ENCODE measurements at places on chromosomes 13 and 19. TPM values are rescaled to one million over a fixed set of nuclear protein-coding genes. Genes with fewer than 3 reads are reported as not detected.

DNA sequence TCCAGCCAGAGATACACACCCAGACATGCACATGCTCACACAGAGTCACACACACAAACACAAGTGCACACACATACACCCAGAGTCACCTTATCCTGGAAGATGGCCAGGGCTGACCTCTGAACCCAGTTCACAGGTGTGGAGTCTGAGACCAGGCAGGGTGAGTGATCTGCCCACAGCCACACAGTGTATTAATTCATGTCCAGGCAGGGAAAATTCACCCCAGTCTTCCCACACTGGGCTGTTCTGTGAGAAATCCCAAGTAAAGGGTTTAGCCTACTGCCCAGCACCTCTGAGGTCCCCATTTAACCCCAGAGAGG is 2.0 kb downstream of the POU2F2 start:
- H3K4me3 ChIP-seq, result no peak overlapping the region
- no peak for DNase-seq
- H3K27me3 ChIP-seq, result no peaks in the 10 kb centered on the region
- H3K36me3 ChIP-seq, result no peaks in the 10 kb centered on the region
- H3K4me1 ChIP-seq, result peaks cover 66% of the 10 kb centered on the region

DNA sequence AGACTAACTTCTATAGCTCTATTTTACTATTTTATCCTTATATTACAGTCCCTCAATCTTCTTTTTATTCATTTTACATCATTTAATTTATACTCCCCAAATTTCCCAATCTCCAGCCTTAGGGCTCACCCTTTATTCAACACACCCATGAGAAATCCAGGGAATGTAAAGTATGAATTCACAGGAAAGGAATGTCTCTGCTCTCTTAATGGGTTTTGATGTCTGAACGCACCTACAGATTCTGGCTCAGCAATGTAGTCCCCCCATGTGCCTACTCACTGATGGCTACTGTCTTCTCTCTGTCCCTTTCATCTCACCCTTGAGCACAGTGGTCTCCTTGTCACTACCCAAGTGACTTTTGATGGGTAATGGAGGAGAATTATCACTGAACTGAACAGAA is 32.8 kb downstream of the TNFSF13B start:
- no peak for DNase-seq
- H3K4me1 ChIP-seq, result peaks cover 19% of the 10 kb centered on the region
- no peaks in the 10 kb centered on the region for H3K36me3 ChIP-seq
- H3K27ac ChIP-seq, result no peak overlapping the region
- no peak overlapping the region for H3K4me3 ChIP-seq

- H3K27ac ChIP-seq, result no peak overlapping the region
- no peak for DNase-seq
- H3K36me3 ChIP-seq, result peaks cover 28% of the 10 kb centered on the region
- H3K27me3 ChIP-seq, result no peaks in the 10 kb centered on the region
- peaks cover 42% of the 10 kb centered on the region for H3K4me1 ChIP-seq
Observed at GRCh38 chr19:4103080-4103433, 20.9 kb downstream of the MAP2K2 start.

DNA sequence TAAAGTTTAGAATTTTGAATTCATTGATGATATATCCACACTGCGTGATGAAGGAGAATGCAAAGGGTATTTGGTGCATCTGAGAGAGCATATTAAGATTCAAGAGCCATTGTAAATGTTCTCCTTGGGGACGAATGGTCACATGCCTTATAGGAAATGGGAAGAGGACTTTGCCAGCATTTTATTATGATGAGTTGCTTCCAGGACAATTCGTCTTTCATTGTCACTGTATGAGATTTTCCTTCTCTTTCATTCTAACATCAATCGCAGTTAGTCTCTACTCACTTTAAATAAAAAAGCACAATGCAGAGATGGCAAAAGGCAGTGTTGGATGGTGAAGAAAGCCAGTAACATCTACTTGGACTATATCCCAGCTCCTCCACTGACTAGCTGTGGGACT is 21.4 kb downstream of the WDFY2 start:
- no peaks in the 10 kb centered on the region for H3K27me3 ChIP-seq
- no peak for DNase-seq
- no peak overlapping the region for H3K4me3 ChIP-seq
- peaks cover 8% of the 10 kb centered on the region for H3K4me1 ChIP-seq
- no peak overlapping the region for H3K27ac ChIP-seq

- no peak overlapping the region for H3K27ac ChIP-seq
- H3K4me3 ChIP-seq, result no peak overlapping the region
- H3K4me1 ChIP-seq, result peaks cover 26% of the 10 kb centered on the region
- no peak for DNase-seq
- no peaks in the 10 kb centered on the region for H3K36me3 ChIP-seq
Observed at GRCh38 chr13:42466609-42467008, 107.3 kb upstream of the TNFSF11 start.

DNA sequence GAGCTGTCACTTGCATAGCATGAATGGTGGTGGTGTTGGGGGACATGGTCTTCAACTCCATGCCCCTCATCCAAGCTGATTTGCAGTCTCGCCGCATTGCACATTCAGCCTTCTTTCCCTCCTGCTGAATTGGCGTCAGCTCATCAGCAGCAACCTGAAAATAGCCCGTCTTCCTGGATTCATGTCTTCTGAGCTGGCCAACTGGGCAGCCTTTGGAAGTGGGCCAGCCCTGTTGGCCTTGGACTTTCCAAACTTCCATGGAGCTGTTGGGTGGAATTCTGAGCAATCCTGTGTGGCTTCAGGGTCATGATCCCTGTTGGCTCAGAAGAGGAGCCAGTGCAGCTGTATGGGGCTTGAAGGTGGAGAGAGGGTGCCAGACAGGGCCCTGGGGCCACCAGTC is 68.8 kb downstream of the ZNF536 start:
- H3K27ac ChIP-seq, result no peak overlapping the region
- H3K36me3 ChIP-seq, result no peaks in the 10 kb centered on the region
- H3K4me3 ChIP-seq, result no peak overlapping the region
- H3K4me1 ChIP-seq, result no peaks in the 10 kb centered on the region
- no peaks in the 10 kb centered on the region for H3K27me3 ChIP-seq

DNA sequence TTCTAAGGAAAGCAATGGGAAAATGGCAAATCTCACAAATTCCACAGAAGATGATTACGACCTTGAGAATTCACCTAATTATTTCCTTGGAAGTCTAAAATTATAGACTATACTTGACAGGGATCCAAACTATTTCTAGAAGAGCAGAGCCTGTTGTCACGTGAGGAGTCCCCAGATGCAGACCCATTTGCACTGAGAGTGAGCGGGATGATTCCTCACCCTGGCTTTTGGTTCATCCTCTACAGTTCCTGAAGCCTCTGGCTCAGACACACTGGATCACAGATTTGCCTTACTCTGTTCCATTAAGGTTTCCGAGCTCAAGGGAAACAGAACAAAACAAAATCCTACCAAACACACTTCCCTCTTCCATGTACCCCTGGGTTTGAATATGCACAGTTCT is 23.0 kb upstream of the CYSLTR2 start:
- no peaks in the 10 kb centered on the region for H3K27me3 ChIP-seq
- no peak for DNase-seq
- H3K36me3 ChIP-seq, result no peaks in the 10 kb centered on the region
- no peak overlapping the region for H3K27ac ChIP-seq
- no peak overlapping the region for H3K4me3 ChIP-seq

Gene IZUMO2
- not detected for total RNA-seq

DNA sequence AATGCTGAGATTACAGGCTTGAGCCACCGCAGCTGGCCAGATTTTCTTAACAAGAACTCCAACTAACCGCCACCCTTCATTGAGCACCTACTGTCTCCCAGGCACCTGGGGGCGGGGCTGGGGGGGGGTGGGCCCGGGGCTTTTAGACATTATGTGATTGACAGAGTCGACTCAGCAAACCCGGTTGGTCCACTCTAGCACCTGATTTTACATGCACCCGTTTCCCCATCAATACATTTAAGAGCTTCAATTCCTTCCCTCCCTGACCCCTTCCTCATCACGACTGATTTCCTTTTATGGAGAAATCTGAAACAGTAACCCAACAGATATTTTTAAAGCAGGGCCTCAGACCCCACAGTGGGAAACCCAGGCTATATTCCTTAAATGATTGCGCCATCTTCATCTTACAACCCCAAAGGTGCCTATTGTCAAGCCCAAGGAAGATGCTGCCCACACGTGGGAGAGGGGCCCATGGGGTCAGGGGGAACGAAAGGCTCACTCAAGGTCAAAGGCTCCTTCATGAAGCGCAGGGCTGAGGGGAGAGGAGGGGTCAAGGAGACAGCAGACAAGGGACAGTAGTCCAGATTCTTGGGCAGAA is 1.8 kb downstream of the INSR start:
- no peak overlapping the region for H3K4me3 ChIP-seq
- H3K27ac ChIP-seq, result no peak overlapping the region
- peaks cover 10% of the 10 kb centered on the region for H3K4me1 ChIP-seq
- no peaks in the 10 kb centered on the region for H3K36me3 ChIP-seq
- no peak for DNase-seq
- H3K27me3 ChIP-seq, result no peaks in the 10 kb centered on the region

Gene MAP1S
- total RNA-seq, result 64.9 TPM

Gene ATXN8OS
- total RNA-seq, result not detected

Gene FPR1
- total RNA-seq, result not detected

DNA sequence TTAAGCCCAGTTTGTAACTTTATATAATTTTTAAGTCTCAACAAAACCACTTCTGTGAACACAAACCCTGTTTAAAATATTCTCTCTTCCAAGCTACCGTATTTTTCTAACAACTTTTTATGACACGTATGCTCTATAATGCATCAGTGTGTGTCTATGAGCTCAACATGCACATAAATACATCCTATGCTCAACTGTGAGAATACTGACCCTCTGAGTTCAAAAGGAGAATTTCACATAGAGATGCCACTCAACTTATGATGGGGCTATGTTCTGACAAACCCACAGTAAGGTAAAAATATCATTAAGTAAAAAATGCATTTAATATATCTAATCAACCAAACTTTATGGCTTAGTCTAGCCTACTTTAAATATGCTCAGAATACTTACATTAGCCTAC is 1139.7 kb upstream of the SPRY2 start:
- H3K27ac ChIP-seq, result no peak overlapping the region
- H3K27me3 ChIP-seq, result no peaks in the 10 kb centered on the region
- no peaks in the 10 kb centered on the region for H3K4me1 ChIP-seq
- no peak overlapping the region for H3K4me3 ChIP-seq

Data from CD4-positive, alpha-beta memory T cell (primary cell).